ENCODE measurements at places on chromosomes 7 and 10.

- no peak for DNase-seq
These were observed 39.8 kb upstream of the MSRB2 start for GRCh38 chr10:23055424-23056185.

DNA sequence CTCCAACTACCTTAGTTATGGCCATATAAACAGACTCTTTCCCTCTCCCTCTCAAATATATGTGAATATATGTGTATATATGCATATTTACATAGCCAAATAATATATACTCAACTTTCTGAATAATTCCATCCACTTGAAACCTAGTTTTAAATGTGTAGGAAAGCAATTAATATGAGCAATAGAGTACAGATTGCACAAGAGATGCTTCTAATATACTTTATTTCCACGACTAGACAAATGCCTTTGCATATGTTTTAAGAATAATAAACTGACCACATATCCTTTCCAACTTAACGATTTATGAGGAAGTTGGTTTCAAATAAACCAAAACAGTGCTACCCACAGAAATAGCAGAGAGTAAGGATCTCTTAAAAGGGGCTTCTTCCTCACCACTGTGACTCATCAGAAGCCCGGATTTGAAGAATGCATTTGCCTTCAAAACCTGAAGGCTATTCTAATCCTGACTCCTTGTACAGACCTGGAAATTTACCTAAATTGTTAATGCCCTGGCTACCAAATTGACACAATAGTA is 266.3 kb downstream of the AHR start:
- DNase-seq = no peak

DNA sequence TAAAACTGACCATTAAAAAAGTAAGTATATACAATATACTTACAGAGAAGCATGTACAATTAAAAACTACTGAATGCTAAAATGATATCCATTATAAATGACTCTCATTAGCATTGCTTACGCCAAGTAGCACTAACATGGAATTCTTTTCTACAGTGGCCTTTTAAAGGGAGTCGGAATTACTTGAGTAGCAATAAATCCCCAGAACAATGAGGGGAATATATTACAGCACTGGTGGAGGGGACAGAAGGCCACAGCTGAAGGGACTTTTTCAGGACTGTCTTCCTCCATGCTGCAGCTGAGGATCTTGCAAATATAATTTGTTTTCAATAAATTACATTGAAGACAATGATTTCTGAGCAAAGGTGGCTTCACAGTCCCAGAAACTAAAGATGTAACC is 97.0 kb downstream of the ALOX5 start:
- no peak for DNase-seq

- DNase-seq = no peak
These were observed 5.9 kb upstream of the LGI1 start for GRCh38 chr10:93751832-93752231.

- no peak for DNase-seq
These were observed 141.6 kb upstream of the WNT16 start for GRCh38 chr7:121187222-121187621.

DNA sequence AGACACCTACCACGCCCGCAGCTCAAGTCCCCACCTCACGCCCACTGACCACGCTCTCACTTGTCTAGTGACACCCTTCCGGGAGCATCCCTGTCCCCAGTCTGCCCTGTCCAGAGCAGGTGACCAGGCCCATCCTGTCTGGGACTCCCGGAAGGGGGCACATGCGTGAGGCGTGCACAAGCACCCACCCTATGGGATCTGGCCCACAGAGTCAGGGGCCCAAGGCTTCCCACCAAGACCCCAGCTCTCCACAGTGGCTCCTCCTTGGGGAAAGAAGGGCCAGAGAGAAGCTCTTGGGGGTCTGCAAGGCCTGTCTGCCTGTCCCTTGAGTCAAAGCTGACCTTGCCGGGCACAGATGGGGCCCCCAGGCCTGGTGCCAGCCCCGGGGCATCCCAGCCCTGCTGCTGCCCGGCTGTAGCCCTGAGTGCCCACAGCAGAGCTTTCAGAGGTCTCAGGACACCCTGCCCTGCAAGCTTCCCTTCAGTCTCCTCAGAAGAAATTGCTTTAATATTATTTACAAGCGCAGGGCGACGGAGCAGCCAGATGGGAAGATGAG is 195.0 kb downstream of the ELFN1 start:
- no peak for DNase-seq

GRCh38 chr10:127940866-127941640 is 34.1 kb downstream of the PTPRE start:
- no peak for DNase-seq

GRCh38 chr10:117663750-117664149 is 121.2 kb downstream of the EMX2 start:
- DNase-seq = no peak

DNA sequence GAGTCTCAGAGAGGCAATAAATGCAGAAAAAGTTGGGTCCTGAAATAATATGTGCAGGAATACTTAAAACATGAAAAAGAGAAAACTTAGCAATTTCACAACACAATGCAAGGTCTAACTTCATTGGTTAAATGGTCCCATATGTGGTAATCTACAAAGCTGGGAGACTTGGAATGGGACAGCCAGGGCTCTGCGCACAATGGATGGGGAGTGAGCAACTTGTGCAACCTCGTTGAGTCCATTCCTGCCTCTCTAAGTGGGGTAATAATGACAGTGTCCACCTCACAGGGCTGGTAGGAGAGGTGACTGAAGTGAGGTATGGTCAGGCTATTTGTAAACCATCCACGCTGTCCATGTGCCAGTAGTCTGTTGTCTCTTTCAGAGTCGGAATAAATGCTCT is 11.8 kb upstream of the EMX2 start:
- DNase-seq = no peak

DNA sequence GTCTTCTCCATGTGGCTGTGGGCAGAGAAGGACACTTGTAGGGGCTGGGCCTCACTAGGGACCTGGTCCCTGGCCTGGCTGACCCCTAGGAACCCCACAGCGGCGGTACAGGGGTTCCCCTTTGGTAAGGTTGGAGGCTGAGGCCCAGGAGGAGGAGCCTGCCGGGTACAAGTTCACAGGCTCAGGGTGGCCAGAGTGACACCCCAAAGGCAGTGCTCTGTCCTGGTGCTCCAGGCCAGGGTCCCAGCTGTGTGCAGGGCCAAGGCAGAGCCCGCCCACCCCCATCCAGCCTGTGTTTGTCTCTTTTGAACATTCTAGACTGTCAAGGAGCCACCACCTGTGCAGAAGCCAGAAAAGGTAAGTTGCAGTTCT is 23.3 kb downstream of the ANTXRL start:
- no peak for DNase-seq

Measured in stimulated activated CD4-positive, alpha-beta T cell treated with anti-CD3 and anti-CD28 coated beads, TNF-alpha, amount 100 ng/mL, for 24 hours (primary cell).